Heart left ventricle (tissue), 16 donors: ENCODE measurements at places on chromosomes 7 and 10. TPM values are rescaled to one million over a fixed set of nuclear protein-coding genes. Genes with fewer than 3 reads are reported as not detected.
A peak's percentile ranks its signal among the peaks of the same experiment; 100 is the strongest.

GRCh38 chr7:138784692-138785091, 13.1 kb upstream of the TMEM213 start:
- no peaks in the 10 kb centered on the region for H3K36me3 ChIP-seq
- H3K27me3 ChIP-seq, result peaks cover 17% of the 10 kb centered on the region
- no peak overlapping the region for H3K27ac ChIP-seq
- H3K4me1 ChIP-seq, result no peaks in the 10 kb centered on the region

The SLC26A4 gene
- 0.30 TPM for polyA plus RNA-seq

GRCh38 chr7:134434701-134435100, 24.2 kb downstream of the AKR1B1 start:
- no peak for DNase-seq
- no peak overlapping the region for H3K27ac ChIP-seq

The GIMAP1 gene
- polyA plus RNA-seq, result 7.7 TPM

The GIMAP2 gene
- 2.3 TPM for polyA plus RNA-seq

DNA sequence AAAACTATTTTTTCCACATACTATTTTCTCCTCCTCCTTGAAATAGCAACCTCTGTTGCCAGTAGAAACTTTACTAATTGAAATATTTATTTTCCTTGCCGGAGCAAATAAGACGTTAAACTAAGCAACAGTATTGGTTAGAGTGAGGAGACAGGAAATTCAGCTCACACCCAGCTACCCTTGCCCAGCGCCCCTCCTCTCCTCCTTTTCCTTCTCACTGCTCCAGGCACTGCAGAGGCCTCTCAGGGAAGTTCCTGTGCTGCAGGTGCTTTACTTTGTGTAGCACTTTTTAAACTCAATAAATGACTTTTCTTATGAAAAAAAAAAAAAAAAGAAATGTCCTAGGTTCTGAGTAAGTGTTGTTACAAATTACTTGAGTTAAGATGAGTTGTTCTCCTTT, 134.0 kb downstream of the SEMA3E start:
- H3K4me1 ChIP-seq, result no peaks in the 10 kb centered on the region
- H3K27ac ChIP-seq, result no peak overlapping the region
- no peaks in the 10 kb centered on the region for H3K36me3 ChIP-seq
- DNase-seq, result no peak

The OR13A1 gene
- polyA plus RNA-seq, result 0.04 TPM

The CCL24 gene
- 0.18 TPM for polyA plus RNA-seq

GRCh38 chr7:24521917-24522623, 51.2 kb upstream of the PALS2 start:
- H3K36me3 ChIP-seq, result no peaks in the 10 kb centered on the region
- H3K4me1 ChIP-seq, result no peaks in the 10 kb centered on the region
- no peaks in the 10 kb centered on the region for H3K27me3 ChIP-seq
- no peak for DNase-seq
- no peak overlapping the region for H3K27ac ChIP-seq

DNA sequence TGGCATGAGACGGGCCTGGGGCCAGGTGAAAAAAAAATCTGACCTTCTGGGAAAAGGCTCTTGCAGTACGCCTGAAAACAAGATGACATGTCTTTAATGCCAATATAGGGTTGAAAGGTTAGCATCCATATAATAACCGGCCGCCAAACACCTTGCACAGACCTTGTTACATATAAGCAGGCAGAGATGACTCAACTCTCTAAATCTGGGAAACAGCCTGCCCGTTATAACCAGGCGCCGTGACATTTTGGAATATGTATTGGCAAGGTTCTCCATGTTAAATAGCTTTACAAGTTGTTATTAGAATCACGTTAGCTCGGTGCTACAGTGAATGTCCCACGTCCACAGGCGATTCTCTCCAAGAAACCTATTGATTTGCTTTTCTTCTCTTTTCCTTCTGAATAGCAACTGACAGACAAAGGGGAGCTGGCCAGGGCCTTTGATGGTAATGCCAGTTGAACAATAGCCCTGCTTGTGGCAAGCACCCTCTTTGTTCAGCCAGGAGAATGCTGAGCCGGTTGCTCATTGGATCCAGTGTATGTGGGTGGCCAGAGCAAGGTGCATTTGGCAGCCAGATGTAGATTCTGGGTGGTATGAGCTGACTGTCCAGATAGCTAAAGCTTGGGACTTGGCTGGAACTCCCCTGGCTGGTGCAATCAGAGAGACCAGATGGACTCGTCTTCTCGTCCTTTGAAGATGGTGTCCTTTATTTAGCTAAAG, 80.1 kb upstream of the AUTS2 start:
- no peak overlapping the region for H3K4me3 ChIP-seq
- DNase-seq, result no peak
- peaks cover 11% of the 10 kb centered on the region for H3K4me1 ChIP-seq
- no peaks in the 10 kb centered on the region for H3K27me3 ChIP-seq

GRCh38 chr10:117167346-117167788, 29.3 kb upstream of the VAX1 start:
- no peak overlapping the region for H3K4me3 ChIP-seq
- peaks cover 17% of the 10 kb centered on the region for H3K4me1 ChIP-seq
- no peaks in the 10 kb centered on the region for H3K36me3 ChIP-seq
- no peak for DNase-seq

DNA sequence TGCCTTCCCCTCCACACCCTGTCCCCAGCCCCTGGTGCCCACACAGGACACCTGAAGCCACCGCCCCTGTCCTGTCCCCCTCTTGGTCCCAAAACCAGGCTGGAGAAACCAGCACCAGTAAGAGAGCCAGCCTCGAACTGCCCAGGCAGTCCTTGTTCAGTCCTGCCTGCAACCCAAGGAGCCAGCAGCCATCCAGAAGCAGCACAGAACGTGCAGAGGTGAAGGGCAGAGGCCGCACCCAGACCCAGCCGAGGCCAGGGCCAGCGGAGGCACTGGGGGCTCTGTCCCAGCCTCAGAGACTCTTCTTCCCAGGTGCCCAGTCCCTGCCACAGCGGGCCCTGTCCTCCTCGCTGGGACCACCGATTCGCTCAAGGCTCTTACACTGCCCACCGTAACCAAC, 23.3 kb upstream of the CNPY1 start:
- H3K36me3 ChIP-seq, result no peaks in the 10 kb centered on the region
- DNase-seq, result no peak
- H3K4me3 ChIP-seq, result no peak overlapping the region
- no peaks in the 10 kb centered on the region for H3K4me1 ChIP-seq

- no peak overlapping the region for H3K4me3 ChIP-seq
- DNase-seq, result no peak
- H3K27ac ChIP-seq, result no peak overlapping the region
- H3K36me3 ChIP-seq, result no peaks in the 10 kb centered on the region
These were observed 841.5 kb downstream of the GRM8 start for GRCh38 chr7:126411032-126411820.

- no peaks in the 10 kb centered on the region for H3K4me1 ChIP-seq
- H3K27me3 ChIP-seq, result no peaks in the 10 kb centered on the region
- H3K27ac ChIP-seq, result peak overlapping the region; percentile 5
- no peak for DNase-seq
These were observed 90.9 kb downstream of the NT5C2 start for GRCh38 chr10:103102195-103102594.

DNA sequence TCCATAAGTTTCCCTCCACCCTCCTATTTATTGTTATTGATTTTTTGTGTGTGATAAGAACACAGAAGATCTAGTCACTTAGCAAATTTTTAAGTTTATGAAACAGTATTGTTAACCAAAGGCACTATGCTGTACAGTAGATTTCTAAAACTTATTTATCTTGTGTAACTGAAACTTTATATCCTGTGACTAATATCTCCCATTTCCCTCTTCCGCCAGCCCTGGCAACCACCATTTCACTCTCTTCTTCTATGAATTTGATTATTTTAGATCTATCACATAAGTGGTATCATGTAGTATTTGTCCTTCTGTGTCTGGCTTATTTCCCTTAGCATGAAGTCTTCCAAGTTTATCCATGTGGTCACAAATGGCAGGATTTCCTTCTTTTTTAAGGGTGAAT, 144.3 kb upstream of the INHBA start:
- no peak overlapping the region for H3K27ac ChIP-seq
- no peaks in the 10 kb centered on the region for H3K36me3 ChIP-seq
- no peak overlapping the region for H3K4me3 ChIP-seq
- no peaks in the 10 kb centered on the region for H3K4me1 ChIP-seq

- no peak overlapping the region for H3K4me3 ChIP-seq
- H3K27me3 ChIP-seq, result no peaks in the 10 kb centered on the region
- H3K27ac ChIP-seq, result no peak overlapping the region
- DNase-seq, result no peak
These were observed 47.7 kb downstream of the LRGUK start for GRCh38 chr7:134174795-134175261.

DNA sequence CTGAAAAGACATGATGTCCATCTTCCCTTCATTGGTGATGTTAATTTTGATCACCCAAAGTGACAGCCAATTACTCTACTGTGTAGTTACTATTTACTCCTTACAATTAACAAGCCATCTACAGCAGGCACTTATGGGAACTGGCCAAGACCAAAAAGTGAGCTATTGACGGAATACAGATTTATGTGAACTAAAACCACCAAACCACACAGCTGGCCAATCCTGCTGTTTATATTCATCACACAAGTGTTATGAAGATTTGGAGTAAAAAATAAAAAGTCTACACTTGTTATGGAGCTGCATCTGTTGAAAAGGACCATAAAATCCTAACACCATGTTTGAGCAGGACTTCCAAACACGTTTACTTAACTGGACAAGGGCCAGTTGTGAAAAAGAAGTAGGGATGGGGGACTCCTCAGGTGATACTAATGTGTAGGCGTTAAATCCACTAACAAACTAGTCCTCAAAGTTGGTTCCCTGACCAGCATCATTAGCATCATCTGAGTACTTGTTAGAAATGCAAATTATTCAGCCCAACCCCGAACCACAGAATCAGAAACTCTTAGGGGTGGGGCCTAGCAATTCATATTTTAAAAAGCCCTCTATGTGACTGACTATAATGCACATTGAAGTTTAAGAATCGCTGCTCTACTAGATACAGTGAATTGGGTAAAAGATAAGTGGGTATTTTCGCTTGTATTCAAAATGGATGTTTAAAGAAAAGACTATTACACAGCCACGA, 11.6 kb downstream of the MCMBP start:
- DNase-seq, result no peak
- H3K4me1 ChIP-seq, result no peaks in the 10 kb centered on the region
- no peak overlapping the region for H3K27ac ChIP-seq
- H3K27me3 ChIP-seq, result no peaks in the 10 kb centered on the region

The INHBA gene
- polyA plus RNA-seq, result 0.39 TPM

DNA sequence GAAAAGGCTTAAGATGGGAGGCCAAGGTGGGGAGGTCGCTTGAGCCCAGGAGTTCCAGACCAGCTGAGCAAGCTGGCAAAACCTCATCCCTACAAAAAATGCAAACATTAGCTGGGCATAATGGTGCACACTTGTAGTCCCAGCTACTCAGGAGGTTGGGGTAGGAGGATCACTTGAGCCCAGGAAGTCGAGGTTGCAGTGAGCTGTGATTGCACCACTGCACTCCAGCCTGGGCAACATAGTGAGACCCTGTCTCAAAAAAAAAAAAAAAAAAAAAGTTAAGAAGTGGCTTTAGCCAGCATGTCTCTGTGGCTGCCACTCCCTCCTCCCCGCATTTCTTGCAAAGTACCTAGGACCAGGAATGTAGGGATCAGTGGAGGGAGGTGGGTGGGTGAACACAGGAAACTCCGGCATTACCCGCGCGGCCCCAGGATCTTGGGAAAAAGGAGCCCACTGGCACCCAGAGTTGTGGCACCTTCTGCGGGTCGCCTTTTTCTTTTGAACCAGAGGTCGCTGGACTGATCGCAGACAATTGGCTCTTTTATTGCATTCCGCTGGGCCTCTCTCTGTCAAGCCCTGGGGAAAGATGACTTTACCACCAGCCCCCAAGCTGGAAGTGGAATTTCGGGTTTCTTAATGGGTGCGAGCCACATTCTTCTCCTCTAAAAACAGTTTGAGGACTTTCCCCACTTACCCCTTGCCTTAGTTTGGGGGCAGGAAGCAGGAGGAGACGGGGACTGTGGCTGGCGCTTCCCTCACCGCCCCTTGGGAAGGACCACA, 3.5 kb downstream of the VGF start:
- H3K27ac ChIP-seq, result no peak overlapping the region
- peaks cover 26% of the 10 kb centered on the region for H3K36me3 ChIP-seq
- peaks cover 30% of the 10 kb centered on the region for H3K27me3 ChIP-seq
- H3K4me3 ChIP-seq, result no peak overlapping the region
- peaks cover 34% of the 10 kb centered on the region for H3K4me1 ChIP-seq

The LRMDA gene
- 14.9 TPM for polyA plus RNA-seq

The GNA12 gene
- 39.3 TPM for polyA plus RNA-seq

The TMEM176B gene
- 18.9 TPM for polyA plus RNA-seq

DNA sequence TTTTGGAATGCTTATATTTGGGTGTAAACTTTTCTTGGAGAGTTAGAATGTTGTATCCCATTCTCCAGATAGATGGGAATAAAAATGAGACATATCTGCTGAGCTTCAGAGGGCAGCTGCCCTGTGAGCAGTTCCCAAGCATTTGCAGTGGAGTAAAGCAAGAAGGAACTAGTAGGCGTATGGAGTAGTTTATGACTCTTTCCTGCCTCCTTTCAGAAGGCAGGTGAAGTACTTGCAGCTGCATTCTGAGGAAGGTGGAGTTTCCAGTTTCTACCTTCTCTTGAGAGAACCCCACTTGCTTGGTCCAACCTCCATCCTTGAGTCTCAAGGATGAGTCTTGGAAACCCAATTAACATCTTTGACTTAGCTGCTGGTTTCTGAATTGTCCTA, 563.6 kb downstream of the LRMDA start:
- no peaks in the 10 kb centered on the region for H3K4me1 ChIP-seq
- H3K36me3 ChIP-seq, result no peaks in the 10 kb centered on the region
- no peak overlapping the region for H3K27ac ChIP-seq

- DNase-seq, result no peak
- H3K36me3 ChIP-seq, result no peaks in the 10 kb centered on the region
- H3K4me3 ChIP-seq, result peak overlapping the region; percentile 62
These were observed 135.1 kb downstream of the NRBF2 start for GRCh38 chr10:63268149-63268797.

The HPS1 gene
- polyA plus RNA-seq, result 51.2 TPM

DNA sequence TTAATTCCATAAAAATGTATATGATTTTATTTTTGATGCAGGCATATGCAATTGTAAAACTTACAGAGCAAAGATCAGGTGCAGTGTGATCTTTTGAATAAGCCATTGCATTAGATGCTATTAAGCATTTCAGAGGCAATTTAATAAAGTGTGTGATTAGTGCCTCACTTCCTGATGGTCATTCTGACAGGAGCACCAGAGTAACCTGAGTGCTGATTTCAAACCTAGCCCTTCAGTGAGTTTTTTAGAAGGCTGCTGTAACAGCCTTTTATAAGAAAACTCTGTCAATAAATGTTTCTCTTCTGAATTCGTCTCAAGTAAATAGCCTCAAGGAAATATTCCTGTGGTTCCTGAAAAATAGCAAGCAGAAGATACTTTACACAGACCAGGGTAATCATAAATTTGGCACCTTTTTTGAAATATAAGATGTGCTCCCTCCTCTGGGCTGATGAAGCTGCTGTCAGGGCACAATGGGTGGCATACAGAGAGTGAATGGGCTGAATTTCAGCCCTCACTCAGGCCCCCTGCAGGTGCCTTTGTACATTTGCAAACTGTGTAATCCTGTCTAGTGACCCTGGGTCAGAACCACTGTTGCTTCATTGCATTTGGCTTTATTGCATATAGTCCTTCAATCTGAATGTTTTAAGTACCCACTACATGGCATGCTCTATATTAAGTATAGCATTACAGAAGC, 193.7 kb upstream of the CSTF2T start:
- H3K4me1 ChIP-seq, result peaks cover 16% of the 10 kb centered on the region
- H3K27ac ChIP-seq, result no peak overlapping the region
- DNase-seq, result no peak
- H3K36me3 ChIP-seq, result no peaks in the 10 kb centered on the region

GRCh38 chr10:63346015-63346441, 119.7 kb downstream of the JMJD1C start:
- no peak overlapping the region for H3K4me3 ChIP-seq
- H3K36me3 ChIP-seq, result no peaks in the 10 kb centered on the region
- no peaks in the 10 kb centered on the region for H3K27me3 ChIP-seq
- H3K27ac ChIP-seq, result no peak overlapping the region

The MUC12 gene
- 0.23 TPM for polyA plus RNA-seq
